Liver (tissue), 10 donors: ENCODE measurements at places on chromosomes 5 and 9. TPM values are rescaled to one million over a fixed set of nuclear protein-coding genes. Genes with fewer than 3 reads are reported as not detected.

The ZNF346 gene
- 3.7 TPM for polyA plus RNA-seq

The NR3C1 gene
- 24.5 TPM for polyA plus RNA-seq

The PDGFRB gene
- polyA plus RNA-seq = 6.1 TPM

The SIGMAR1 gene
- polyA plus RNA-seq = 196 TPM

The CD74 gene
- 299 TPM for polyA plus RNA-seq

The ADGRV1 gene
- polyA plus RNA-seq = 15.5 TPM

GRCh38 chr5:115544043-115544435 lies 536 bp downstream of the FEM1C start:
- DNase-seq = no peak

- DNase-seq = no peak
Observed at GRCh38 chr5:77151501-77151900, 59.0 kb upstream of the PDE8B start.

GRCh38 chr5:108548684-108549596 lies 167.0 kb upstream of the FBXL17 start:
- no peak for DNase-seq

DNA sequence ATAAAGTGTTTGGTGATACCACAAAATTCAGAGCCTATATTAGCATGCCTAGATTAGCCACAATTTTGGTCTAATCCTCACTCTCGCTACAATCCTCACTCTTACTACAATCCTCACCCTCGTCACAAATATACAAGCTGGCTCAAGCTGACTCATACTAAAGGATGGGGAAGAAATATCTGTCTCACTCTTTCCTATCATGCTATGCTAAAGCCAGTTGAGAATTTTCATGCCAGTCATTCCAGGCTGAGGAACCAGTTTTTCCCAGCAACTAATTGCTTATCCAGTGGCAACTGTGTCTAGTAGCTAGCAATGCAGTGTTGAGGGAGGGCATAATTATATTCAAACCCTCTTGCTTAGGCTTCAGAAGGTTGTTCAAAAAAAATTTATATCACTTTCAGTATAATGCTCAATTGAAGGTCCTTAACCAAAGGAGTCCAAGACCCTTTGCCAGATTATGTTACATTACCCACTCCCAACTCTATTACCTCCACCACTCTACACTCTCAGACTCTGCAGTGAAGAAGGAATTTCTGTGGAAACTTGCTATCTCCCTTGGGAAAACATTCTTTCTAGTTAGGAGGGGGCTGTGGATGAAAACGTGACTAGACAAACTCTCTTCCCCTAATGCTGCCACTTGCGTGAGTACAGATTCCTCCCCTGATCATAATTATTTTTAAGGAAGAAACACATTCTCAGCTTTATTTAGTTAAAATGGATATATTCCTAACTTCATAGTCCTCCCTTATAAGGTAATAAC lies 810.3 kb upstream of the ACO1 start:
- DNase-seq = no peak

DNA sequence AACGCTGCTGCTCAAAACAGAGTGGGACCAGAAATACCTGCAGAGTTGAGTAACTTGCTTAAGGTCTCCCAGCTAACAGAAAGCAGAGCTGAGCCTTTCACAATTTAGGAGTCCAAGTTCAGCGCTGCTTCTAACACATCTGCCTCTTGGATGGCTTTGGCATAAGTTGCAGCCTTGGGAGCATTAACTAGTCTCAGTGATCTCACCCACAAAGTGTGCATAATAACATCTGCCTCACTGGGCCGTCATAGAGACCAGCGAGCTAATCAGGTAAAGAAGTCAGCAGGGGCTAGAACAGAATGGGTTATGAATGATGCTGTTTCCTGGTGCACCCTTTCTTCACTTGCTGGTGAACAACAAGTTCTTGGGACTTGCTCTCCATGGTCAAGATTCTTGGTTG lies 36.5 kb downstream of the WWC1 start:
- DNase-seq = no peak

DNA sequence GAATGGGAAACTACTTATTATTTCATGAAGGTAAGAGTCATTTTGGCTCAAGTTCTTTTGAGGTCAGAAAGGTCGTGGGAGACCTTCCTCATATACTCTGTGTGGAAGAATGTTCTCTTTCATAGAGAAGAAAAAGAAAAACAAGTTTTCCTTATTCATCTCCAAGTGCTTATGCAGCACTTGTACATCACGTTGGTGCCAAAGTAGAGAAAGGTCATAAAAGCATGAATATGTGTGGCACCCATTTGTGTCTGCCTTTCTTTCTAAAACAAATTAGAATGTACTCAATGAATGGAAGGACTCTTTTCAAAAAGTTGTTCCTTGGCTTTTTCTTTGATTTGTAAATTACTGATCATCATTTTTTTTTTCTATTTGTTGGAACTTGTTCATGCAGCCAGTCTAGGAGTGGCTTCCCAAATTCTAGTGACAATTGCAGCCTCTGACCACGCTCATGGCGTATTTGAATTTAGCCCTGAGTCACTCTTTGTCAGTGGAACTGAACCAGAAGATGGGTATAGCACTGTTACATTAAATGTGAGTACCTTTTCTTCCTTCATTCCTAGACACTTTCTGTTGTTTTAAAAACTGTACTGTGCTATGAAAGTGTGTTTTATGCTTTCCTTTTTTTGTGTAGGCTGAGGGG lies 122.4 kb downstream of the ADGRV1 start:
- no peak for DNase-seq

DNA sequence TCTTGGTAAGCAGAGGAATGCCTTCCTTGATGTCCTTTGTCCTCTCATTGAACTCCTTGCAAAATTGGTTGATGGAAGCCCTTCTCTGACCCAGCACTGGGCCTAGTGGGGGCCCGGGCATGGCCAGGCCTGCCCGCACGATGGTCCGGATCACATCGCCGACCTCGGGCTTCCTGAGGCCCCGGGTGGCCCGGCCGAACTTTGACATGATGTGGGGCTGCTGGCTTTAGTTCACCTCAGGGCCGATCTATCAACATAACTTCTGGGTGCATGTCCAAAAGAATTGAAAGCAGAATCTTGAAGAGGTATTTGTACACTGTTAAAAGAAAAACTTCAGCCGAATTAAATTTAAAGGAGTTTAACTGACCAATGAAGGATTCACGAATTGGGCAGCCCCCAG lies 24.1 kb upstream of the GNPDA1 start:
- no peak for DNase-seq

- no peak for DNase-seq
Observed at GRCh38 chr9:129113645-129114304, 2.6 kb downstream of the PTPA start.

DNA sequence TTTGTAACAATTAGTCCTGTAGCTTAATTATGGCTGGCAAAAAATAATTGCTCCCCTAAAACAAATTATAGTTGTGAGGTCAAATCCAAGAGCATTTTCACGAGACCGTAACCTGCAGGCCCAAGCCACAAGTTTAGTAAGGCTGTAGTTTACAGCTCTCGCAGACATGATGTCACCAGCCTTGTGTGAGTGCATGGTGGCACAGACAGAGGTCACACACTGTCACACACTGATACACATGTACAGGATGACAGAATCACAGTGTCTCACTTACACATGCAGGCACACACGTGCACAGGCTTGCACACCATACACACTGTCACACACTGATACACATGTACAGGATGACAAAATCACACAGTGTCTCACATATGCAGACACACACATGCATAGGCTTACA lies 518.8 kb downstream of the IRX1 start:
- no peak for DNase-seq

GRCh38 chr9:69585571-69585970 lies 86.6 kb downstream of the APBA1 start:
- no peak for DNase-seq

GRCh38 chr5:137186759-137187461 lies 312.2 kb downstream of the SPOCK1 start:
- DNase-seq = no peak

GRCh38 chr5:77844373-77844622 lies 68.2 kb upstream of the TBCA start:
- no peak for DNase-seq

GRCh38 chr9:131197160-131197911 lies 72.0 kb downstream of the NUP214 start:
- no peak for DNase-seq

DNA sequence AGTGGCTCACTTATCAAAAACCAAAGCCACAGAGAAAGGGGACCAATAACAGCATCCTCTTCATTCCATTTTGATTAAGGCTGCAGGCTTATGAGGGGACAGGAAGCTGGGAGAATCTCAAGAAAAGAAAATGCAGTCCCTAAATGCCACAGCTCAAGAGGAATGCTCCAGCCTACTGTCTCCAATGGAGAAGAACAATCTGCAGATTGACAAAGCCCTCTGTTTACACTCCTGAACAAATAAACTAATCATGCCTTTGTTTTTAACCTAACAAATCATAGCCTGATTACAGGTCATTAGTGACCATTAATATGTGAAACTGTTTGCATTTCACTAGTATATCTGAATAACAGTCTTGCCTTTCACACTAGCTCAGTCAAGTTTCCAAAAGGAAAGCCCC lies 26.5 kb downstream of the PPP2R2B start:
- no peak for DNase-seq

DNA sequence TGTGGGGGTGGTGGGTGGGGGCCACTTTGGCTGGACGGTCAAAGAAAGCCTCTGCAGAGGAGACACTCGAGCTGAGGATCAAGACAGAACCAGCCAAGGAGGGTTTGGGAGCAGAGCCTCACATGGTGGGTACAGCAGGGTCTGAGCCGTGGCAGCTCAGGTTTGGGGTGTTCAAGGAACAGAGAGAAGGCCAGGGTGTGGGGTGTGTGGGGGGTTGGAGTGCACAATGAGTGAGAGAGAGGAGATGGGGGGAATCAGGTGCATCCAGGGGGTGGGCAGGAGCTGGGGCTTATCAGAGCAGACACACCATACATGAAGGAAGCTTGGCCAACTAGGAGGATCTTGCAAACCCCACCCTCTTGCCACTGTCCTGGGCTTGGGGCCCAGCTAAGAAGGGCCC lies 140.0 kb downstream of the NSG2 start:
- no peak for DNase-seq

DNA sequence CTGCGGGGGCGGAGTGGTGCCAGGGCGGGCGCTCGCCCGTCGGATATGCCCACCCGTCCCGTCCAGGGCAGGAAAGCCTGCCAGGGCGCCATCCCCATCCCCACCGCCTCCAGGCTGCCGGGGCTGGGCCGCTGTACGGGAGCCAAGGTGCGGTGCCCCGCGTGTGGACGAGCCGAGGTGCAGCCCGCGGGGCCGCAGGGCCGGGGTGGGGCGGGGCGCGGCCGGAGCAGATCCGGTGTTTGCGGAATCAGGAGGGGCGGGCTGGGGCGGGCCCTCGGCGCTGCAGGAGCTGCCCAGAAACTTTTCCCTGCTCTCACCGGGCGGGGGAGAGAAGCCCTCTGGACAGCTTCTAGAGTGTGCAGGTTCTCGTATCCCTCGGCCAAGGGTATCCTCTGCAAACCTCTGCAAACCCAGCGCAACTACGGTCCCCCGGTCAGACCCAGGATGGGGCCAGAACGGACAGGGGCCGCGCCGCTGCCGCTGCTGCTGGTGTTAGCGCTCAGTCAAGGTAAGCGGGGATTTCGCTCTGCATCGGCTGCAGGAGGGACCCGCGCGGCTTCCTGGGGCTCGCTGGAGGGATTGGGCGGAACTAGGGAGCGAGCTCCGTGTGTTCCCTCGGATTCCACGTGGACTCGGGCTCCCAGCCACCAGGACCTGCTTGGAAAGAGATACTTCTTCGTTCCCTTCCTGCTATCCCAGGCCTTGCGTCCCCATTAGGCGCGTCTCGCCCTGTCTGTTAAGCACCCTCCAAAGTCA lies at the start of gene ITGA2:
Gene ITGA2, plus strand, starts transcription at position 328 of the 756 bp plus-strand sequence. Its CDS starts 117 bp downstream, at position 445.
- peak; percentile 37 for DNase-seq
